HEK293T (cell line): ENCODE measurements at places on chromosomes 11 and 22.

DNA sequence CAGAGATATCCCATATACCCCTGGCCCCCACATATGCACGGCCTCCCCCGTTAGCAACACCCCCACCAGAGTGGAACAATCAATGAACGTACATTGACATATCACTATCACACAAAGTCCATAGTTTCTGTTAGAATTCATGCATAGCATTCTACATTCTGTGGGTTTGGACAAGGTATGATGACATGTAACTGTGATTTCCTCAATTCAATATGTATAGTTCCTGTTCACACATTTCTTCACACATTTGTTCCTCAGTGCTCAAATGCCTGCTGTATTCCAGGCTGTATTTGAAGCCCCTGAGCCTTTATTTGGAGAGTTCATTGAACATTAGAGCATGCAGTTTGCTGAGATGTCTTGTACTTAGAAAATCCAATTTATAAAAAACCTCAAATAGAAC is 69.9 kb downstream of the PTPRJ start:
- DNase-seq = no peak

GRCh38 chr22:22761963-22762772 is 117.8 kb downstream of the GGTLC2 start:
- no peak for DNase-seq

- no peak for DNase-seq
Measured at GRCh38 chr11:63537293-63538101, 889 bp downstream of the PLAAT4 start.

GRCh38 chr11:78085972-78086371 is 6.3 kb upstream of the NDUFC2 start:
- no peak for DNase-seq

DNA sequence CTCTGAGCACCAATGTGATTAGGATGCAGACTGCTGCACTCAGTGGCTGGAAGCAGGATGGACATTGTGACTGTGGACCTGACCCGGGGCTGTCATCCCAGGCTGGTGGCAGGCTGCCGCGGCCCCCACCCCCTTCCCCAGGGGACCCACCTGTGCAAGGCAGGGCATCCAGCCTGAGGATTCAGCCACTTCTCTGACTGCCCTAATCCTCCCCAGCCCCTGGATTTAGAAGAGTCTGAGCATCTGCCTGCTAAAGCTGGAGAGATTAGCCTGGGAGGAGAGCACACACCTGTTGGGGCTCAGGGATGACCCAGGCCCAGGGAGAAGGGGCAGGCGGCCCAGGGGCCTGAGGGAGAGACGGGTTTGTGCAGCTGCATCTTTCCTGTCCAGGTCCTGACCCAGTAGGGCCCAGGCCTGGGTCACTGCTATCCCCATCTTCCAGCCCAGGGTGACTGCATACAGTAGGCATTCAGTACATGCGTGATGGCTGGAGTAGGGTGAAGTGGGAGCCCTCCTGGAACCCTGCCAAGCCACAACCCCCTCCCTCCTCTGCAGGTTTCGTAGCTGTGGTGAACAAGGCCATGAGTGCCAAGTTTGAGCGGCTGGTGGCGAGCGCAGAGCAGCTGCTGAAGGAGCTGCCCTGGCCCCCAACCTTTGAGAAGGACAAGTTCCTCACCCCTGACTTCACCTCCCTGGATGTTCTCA is 12.1 kb downstream of the DPP3 start:
- DNase-seq = no peak

GRCh38 chr11:8934742-8935488 is 2.2 kb upstream of the C11orf16 start:
- no peak for DNase-seq

GRCh38 chr11:24754406-24754805 is 257.6 kb downstream of the LUZP2 start:
- no peak for DNase-seq

- no peak for DNase-seq
Measured at GRCh38 chr11:1672613-1673350, 24.2 kb upstream of the KRTAP5-6 start.

GRCh38 chr11:130369713-130370112 is 55.0 kb upstream of the ZBTB44 start:
- DNase-seq = no peak

GRCh38 chr11:121231576-121232278 is 60.8 kb upstream of the SC5D start:
- no peak for DNase-seq

GRCh38 chr11:70713988-70714665 is 315.8 kb downstream of the CTTN start:
- DNase-seq = no peak

- no peak for DNase-seq
Measured at GRCh38 chr22:47275605-47276449, 513.4 kb downstream of the TBC1D22A start.

DNA sequence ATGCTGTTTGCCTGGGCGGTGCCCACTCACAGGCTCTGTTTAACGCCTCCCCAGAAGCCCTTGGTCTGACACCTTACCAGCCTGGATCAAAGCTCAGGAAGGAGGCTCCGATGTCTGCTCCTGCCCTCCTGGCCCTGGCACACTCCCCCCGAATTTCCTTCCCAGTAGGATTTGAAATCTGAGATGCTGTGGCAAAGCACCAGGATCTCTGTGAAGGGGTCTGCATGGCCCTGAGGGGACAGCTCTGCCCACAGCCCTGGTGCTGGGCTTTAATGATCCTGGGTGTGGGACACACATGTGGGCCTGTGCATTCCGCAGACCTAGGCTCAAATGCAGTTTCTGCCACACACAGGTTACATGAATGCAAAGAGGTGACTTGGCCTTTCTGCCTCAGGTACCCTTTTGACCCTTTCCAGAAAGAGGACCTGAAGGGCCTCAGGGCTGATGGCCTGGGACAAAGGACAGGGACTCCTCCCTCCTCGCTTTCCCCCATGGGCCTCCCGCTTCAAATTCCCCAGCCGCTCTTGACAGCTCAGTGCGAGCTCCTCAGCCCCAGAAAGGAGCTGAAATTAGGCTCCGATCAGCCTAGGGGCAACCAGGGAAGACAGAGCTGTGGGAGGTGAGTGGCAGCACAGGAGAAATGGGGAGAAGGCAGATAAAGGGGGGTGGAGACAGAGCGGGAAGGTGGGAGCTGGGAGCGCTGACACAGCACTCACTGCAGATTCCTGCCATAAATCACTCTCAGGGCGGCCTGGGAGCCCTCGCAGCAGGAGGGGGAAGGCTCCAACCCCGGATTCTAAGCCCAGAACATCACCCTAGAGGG is 41.3 kb downstream of the TRIM29 start:
- DNase-seq = peak; percentile 42
